ENCODE measurements at places on chromosomes 4 and X. TPM values are rescaled to one million over a fixed set of nuclear protein-coding genes. Genes with fewer than 3 reads are reported as not detected.

- H3K4me1 ChIP-seq = peaks cover 72% of the 10 kb centered on the region
- no peak overlapping the region for H3K4me3 ChIP-seq
- DNase-seq = no peak
These were observed 83.9 kb downstream of the AFF1 start for GRCh38 chr4:87018753-87019152.

DNA sequence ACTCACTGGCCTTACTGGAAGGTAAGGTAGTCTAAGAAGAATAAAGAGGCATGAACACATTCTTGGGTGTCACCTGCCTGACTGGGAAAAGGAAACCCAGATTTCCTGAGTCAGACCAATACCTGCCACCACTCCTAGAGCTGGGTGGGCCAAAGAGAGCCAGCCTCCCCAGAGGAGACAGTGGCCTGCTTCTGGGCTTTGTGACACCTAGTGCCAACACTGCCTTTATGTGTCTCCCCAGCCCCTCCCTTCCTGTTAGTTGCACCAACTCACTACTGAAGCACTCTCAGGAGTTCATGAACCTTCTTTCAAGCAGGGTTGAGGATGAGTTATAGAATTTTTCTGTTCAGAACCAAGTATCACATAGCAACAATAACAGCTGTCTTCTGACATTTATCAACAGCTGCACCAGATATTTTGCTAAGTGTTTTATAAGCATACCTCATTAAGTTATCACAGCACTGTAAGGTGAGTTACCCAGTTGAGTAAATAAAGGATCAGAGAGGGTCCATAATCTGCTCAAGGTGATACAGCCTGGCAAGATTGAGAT lies 77.6 kb upstream of the ETNPPL start:
- no peaks in the 10 kb centered on the region for H3K4me1 ChIP-seq
- H3K4me3 ChIP-seq = no peak overlapping the region
- H3K27ac ChIP-seq = no peak overlapping the region
- no peaks in the 10 kb centered on the region for H3K27me3 ChIP-seq
- DNase-seq = no peak

- H3K27me3 ChIP-seq = peaks cover 1% of the 10 kb centered on the region
- H3K36me3 ChIP-seq = no peaks in the 10 kb centered on the region
- no peak overlapping the region for H3K27ac ChIP-seq
- no peak overlapping the region for H3K4me3 ChIP-seq
These were observed 5.4 kb upstream of the TBC1D1 start for GRCh38 chr4:37885496-37885895.

Gene HELT
- polyA plus RNA-seq = not detected

Gene PRR32
- polyA plus RNA-seq = not detected

Gene SLC25A53
- polyA plus RNA-seq = 9.9 TPM

Gene TAB3
- 3.9 TPM for polyA plus RNA-seq

- H3K4me1 ChIP-seq = no peaks in the 10 kb centered on the region
- no peaks in the 10 kb centered on the region for H3K36me3 ChIP-seq
- no peaks in the 10 kb centered on the region for H3K27me3 ChIP-seq
- DNase-seq = no peak
- no peak overlapping the region for H3K27ac ChIP-seq
- no peak overlapping the region for H3K4me3 ChIP-seq
These were observed 57.4 kb downstream of the LGI2 start for GRCh38 chr4:24973404-24973746.

Gene SAGE1
- polyA plus RNA-seq = not detected

Gene ACSL4
- polyA plus RNA-seq = 2.6 TPM

Gene UGT8
- polyA plus RNA-seq = not detected

Gene TMEM154
- 9.9 TPM for polyA plus RNA-seq

Gene SH2D1A
- polyA plus RNA-seq = 136 TPM

- no peak for DNase-seq
- H3K27ac ChIP-seq = no peak overlapping the region
- no peaks in the 10 kb centered on the region for H3K4me1 ChIP-seq
- no peak overlapping the region for H3K4me3 ChIP-seq
- H3K36me3 ChIP-seq = no peaks in the 10 kb centered on the region
- H3K27me3 ChIP-seq = peaks cover 2% of the 10 kb centered on the region
These were observed 201.2 kb downstream of the CHIC2 start for GRCh38 chr4:53863158-53863557.

- no peaks in the 10 kb centered on the region for H3K36me3 ChIP-seq
- H3K27ac ChIP-seq = no peak overlapping the region
- H3K27me3 ChIP-seq = no peaks in the 10 kb centered on the region
- H3K4me3 ChIP-seq = no peak overlapping the region
These were observed 64.1 kb downstream of the ZNF81 start for GRCh38 chrX:47900833-47901232.

Gene RPL9
- 2,045 TPM for polyA plus RNA-seq

DNA sequence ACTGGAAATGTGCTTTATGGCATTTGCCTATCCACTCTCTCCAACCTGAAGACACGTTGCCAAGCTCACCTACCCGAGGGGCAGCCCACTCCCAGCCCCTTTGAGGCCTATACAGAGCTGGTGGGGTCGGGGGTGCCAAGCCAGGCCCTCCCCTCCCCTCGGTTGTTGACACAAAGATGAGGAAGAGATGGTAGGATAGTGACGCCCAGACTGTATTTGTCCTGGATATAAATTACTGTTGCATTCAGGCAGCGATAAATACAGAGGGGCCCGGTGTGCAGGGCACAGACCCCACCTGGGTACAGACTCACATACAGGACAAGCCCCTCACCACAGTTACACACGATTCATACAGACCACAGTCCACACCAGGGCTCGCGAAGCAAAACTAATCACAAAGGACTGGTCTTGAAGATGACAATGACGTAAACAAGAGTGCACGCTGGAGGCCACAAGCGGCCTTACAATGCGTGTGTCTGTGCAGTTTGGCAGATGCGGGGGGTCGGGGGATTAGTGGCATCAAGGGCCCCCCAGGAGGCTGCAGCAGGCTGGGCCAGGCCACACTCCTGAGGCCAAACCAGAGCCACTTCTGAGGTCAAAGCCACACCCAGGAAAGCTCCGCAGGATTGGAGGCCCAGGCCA lies 14.6 kb downstream of the DGKQ start:
- H3K4me1 ChIP-seq = no peaks in the 10 kb centered on the region
- no peaks in the 10 kb centered on the region for H3K36me3 ChIP-seq
- no peaks in the 10 kb centered on the region for H3K27me3 ChIP-seq
- no peak overlapping the region for H3K4me3 ChIP-seq
- DNase-seq = no peak
- peak overlapping the region; percentile 23 for H3K27ac ChIP-seq

GRCh38 chr4:149398993-149399392 lies 416.6 kb downstream of the IQCM start:
- no peaks in the 10 kb centered on the region for H3K27me3 ChIP-seq
- H3K4me3 ChIP-seq = no peak overlapping the region
- no peaks in the 10 kb centered on the region for H3K4me1 ChIP-seq
- no peaks in the 10 kb centered on the region for H3K36me3 ChIP-seq
- H3K27ac ChIP-seq = no peak overlapping the region

Gene CTAG1B
- polyA plus RNA-seq = not detected

- H3K4me1 ChIP-seq = no peaks in the 10 kb centered on the region
- H3K27me3 ChIP-seq = no peaks in the 10 kb centered on the region
- no peak overlapping the region for H3K4me3 ChIP-seq
- H3K27ac ChIP-seq = no peak overlapping the region
These were observed 795.4 kb upstream of the MAGEB2 start for GRCh38 chrX:29419774-29420553.

DNA sequence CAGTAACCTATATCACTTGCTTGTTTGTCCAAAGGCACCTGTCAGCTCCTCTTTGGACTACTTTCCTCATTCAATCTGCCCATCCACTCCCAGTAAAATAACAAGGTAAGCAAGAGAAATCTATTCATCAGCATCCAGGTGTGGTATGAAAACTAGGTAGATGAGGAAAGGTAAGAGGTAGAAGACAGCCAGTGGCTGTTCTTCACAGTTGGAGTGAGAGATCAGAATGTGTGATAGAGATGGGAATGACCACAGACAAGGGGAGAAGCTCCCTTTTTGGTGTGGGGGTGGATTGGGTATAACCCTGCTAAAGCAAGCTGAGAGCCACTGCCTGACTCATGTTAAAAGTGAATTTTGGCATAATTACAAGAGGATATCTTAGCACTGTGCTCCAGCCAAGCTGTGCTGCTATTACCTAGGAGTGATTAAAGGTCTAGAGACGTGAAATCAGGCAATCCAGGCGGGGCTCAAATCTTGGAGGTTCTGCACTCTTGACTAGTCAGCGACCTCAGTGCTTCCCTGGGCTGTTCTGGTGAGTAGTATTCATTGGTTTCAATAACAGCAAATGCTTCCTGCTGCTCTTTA lies 28.1 kb upstream of the RASL11B start:
- DNase-seq = no peak
- H3K36me3 ChIP-seq = no peaks in the 10 kb centered on the region
- H3K27ac ChIP-seq = no peak overlapping the region
- H3K4me1 ChIP-seq = no peaks in the 10 kb centered on the region

Gene RELL1
- 4.3 TPM for polyA plus RNA-seq

DNA sequence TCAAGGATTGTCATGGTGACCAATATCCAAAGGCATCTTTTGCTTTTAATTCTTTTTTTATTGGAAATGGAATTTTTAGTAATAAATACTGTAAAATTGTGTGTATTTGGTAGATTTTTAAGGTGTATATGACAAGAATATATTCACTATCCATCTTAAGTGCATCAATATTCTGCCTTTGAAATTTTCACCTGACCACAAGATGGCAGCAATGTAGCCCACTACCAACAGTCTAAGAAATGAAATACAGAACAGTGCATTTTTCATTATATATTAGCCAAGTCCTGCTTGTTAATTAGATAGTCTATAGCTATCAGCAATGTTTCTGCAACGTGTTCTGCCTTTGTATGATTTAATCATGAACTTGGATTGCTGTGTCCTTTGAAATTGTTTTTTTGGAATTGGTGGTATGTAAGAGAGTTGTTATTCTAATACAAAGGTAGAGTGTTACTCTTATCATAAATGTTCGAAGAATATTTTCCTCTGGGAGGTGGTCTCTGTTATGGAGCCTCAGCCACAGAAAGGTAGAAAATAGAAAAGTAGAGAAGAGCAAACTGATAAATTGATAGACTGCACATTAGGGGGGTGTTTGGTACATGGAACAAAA lies 38.2 kb downstream of the HPGDS start:
- no peaks in the 10 kb centered on the region for H3K36me3 ChIP-seq
- DNase-seq = no peak
- H3K4me3 ChIP-seq = no peak overlapping the region
- peaks cover 2% of the 10 kb centered on the region for H3K27me3 ChIP-seq
- no peak overlapping the region for H3K27ac ChIP-seq

DNA sequence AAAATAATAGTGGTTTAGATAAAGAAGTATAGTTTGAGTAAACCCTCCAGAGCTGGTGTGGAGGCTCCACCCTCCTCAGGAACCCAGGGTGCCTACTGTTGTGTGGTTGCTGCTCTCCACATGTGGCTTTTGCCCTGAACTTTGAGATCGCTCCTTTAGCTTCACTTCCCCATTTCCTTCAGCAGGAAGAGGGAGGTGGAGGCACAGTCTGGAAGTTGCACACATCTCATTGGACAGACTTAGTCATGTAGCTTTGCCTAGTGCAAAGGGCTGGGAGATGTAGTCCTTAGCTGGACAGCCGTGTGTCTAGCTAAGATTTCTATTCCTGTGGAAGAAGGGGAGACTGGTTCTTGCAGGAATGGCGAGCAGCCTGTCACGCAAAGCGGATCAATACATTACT lies 37.9 kb downstream of the RGS12 start:
- peaks cover 3% of the 10 kb centered on the region for H3K4me1 ChIP-seq
- H3K4me3 ChIP-seq = no peak overlapping the region
- H3K36me3 ChIP-seq = no peaks in the 10 kb centered on the region

Gene GPR119
- polyA plus RNA-seq = not detected

- H3K4me1 ChIP-seq = no peaks in the 10 kb centered on the region
- H3K27ac ChIP-seq = no peak overlapping the region
- peaks cover 4% of the 10 kb centered on the region for H3K27me3 ChIP-seq
These were observed 83.3 kb downstream of the STK32B start for GRCh38 chr4:5134620-5135019.

- no peaks in the 10 kb centered on the region for H3K27me3 ChIP-seq
- H3K36me3 ChIP-seq = peaks cover 39% of the 10 kb centered on the region
- H3K27ac ChIP-seq = no peak overlapping the region
- H3K4me3 ChIP-seq = peak overlapping the region; percentile 40
- peaks cover 21% of the 10 kb centered on the region for H3K4me1 ChIP-seq
These were observed 31.6 kb upstream of the MRFAP1 start for GRCh38 chr4:6608758-6609414.

GRCh38 chr4:103499094-103499493 lies 220.7 kb downstream of the TACR3 start:
- H3K27me3 ChIP-seq = peaks cover 2% of the 10 kb centered on the region
- no peak for DNase-seq
- no peaks in the 10 kb centered on the region for H3K4me1 ChIP-seq
- no peak overlapping the region for H3K4me3 ChIP-seq

Gene CT45A5
- not detected for polyA plus RNA-seq

Gene CSAG2
- not detected for polyA plus RNA-seq

Gene MAOB
- polyA plus RNA-seq = not detected

Gene CCDC120
- polyA plus RNA-seq = 0.49 TPM

DNA sequence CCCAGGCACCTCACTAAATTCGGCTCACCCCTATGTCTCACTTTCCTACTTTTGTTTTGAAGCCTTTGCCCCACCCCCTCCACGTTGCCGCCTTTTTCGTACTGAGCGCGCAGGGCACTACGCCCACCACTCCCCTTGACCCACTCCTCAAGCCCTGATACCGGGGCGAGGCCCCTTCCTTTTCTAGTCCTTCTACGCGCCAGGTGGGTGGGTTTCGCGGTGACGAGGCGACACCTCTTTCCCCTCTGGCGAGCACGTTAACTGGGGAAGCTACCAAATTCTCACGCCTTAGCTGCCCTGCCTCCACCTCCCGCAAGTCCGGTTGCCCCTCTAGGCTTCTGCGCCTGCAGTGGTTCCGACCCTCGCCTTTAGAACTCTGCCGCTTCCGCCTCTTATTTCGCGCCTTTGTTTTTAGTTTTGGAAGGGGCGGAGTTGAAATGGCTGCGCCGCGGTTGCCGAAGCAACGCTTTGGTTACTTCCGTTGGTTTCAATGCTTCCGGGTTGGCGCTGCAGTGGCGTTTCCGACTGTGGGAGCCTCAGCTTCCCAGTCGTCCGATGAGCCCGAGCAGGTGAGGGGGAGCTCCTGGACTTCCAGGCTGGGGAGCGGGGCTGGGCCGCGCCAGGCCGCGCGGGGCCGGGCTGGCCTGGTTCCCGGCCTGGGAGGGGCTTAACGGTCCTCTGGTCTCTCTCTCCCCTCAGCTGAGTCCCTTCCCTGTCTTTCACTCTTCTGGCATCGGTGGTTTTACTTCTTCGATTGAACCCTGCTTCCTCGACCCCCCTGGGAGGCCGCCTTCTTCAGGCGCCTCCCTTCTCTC lies at the start of gene SLC25A14:
Gene SLC25A14, plus strand, starts transcription at position 512 of the 815 bp plus-strand sequence. CDS start 360 bp downstream, outside the sequence.
- H3K27me3 ChIP-seq = no peaks in the 10 kb centered on the region
- peak; percentile 72 for DNase-seq
- peaks cover 20% of the 10 kb centered on the region for H3K4me1 ChIP-seq
- peak within 1 kb of the TSS; percentile 96 for H3K4me3 ChIP-seq

GRCh38 chr4:70997036-70997435 lies 3.6 kb downstream of the DCK start:
- peak overlapping the region; percentile 94 for H3K4me3 ChIP-seq
- peaks cover 13% of the 10 kb centered on the region for H3K36me3 ChIP-seq
- no peak for DNase-seq
- peak overlapping the region; percentile 81 for H3K27ac ChIP-seq

GRCh38 chr4:6912441-6912840 lies 2.8 kb downstream of the TBC1D14 start:
- DNase-seq = no peak
- peaks cover 10% of the 10 kb centered on the region for H3K27me3 ChIP-seq
